ENCODE measurements at places on chromosomes 13 and 19.
A peak's percentile ranks its signal among the peaks of the same experiment; 100 is the strongest.

DNA sequence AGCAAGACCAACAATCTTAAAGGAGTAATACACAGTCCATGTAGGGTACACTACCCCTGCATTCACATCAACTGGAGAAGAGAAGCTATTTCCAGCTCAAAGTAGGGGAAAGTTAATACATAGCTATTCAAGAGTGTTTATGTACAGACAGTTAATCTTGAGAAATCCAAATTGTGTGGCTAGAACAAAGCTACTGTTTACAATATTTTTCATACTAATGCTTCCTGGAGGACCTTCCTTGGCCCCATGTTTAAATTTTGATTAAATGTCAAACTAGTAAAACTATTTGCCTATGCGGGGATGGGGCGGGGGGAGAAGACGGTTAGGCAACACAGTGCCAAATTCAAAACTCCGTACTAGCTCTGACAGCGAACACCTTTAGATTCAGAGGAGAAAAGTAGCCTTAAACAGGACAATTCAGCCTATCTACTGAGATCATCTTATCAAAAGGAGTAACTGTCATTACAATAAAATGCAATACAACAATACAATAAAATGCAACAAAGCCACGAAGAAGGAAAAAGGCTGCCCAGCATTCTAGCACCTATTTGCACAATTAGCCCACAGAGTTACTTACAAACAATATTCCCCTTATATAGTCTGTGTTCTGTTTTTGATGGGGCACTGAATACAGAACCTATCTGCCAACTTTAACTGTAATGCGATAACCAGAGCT is 29.1 kb downstream of the BRD4 start:
- no peak for DNase-seq

- DNase-seq = no peak
Observed at GRCh38 chr13:30742901-30743300, 7.6 kb downstream of the ALOX5AP start.

DNA sequence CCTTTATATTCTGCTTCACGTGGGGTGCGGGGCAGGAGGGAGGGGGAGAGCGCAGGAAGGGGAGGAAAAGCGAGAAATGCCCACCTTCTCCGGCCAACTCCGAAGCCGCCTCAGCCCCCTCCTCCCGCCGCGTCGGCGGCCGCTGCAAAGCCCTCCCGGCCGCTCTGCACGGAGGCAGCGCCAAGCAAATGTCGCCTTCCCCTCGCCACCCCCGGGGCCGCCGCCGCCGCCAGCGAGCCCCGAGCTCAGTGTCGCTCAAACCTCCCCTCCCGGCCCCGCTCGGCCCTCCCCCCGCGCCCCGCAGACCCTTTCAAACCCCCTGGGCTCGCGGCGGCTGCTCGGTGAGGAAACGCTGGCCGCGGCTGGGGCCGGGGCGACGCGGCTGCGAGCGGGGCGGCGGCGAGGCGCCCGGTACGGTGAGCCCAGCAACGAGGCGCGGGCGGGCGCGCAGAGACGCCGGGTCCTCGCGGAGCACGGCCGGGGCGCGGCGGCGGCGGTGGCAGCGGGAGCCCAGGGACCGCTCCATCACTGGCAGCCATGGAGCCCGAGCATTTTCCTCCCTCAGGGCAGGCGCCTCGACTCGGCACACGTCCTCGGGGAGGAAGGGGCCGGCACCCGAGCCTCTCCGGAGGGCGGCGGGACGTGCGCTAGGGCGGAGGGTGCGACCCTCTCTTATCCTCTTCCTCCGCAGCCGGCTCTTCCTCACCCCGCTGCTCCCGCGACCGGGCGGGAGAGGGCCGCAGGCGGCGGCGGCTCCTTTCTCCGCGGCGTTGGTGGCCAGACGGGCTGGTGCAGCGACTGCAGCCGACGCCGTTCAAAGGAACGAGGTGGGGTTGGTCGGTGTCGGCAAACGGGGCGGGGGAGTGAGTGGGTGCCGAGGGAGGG is 463 bp upstream of the TSC22D1 start:
- DNase-seq = peak; percentile 52

DNA sequence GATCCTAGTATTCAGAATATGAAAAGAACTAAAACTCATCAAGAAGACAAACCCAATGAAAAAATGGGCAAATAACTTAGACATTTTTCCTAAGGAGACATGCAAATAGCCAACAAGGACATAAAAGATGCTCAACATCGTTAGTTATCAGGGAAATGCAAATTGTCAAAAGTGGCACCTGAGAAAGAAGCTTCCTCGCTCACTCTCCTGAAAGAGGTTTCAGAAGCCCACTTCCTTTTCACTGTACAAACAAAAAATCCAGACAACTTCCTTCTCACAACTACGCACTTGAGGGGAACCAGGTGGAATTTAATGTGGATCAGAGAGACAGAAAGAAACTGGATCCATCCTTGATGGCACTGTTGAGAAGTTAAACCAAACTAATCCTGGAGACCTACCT is 41.5 kb downstream of the KLF12 start:
- DNase-seq = no peak

- peak; percentile 71 for DNase-seq
Observed at GRCh38 chr13:27425918-27426630, 1.7 kb downstream of the GTF3A start.

DNA sequence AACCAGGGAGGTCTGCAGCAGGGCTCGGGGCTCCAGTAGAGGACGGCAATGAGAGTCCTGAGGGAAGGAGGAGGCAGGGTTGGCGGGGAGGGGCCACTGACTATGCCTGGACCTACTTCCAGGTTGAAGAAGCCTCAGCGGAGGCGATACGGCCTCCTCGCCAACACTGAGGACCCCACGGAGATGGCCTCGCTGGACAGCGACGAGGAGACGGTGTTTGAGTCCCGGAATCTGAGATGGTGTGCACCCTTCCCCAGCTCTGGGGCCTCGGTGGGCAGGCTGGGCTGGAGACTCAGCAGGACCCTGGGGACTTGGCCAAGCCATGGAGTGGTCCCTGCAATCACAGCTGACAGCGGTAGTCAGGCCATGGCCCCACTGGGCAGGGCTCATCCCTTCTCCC is 1.7 kb downstream of the FAM174C start:
- DNase-seq = no peak

- no peak for DNase-seq
Observed at GRCh38 chr13:54647275-54647674, 1618.7 kb downstream of the OLFM4 start.

DNA sequence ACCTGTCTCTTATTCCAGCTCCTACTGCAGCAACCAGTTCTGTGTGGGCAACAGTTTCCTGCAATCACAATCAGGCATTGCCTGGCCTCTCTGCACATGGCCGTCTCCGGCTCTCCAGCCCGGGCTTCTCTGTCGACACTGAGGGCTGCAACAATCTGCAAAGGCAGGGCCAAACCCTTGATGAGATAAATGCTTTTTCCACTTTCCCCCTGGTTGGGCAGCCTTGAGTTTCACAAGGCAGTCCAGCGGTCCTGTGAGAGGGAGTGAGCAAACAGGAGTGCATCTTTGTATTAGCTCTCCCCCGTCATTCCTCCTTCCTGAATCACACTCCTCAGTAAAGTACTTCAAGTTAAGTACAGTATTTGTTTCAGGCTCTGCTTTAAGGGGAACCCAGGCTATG is 40.7 kb upstream of the VWA8 start:
- DNase-seq = no peak

- no peak for DNase-seq
Observed at GRCh38 chr13:21053231-21053630, 8.2 kb downstream of the LATS2 start.

DNA sequence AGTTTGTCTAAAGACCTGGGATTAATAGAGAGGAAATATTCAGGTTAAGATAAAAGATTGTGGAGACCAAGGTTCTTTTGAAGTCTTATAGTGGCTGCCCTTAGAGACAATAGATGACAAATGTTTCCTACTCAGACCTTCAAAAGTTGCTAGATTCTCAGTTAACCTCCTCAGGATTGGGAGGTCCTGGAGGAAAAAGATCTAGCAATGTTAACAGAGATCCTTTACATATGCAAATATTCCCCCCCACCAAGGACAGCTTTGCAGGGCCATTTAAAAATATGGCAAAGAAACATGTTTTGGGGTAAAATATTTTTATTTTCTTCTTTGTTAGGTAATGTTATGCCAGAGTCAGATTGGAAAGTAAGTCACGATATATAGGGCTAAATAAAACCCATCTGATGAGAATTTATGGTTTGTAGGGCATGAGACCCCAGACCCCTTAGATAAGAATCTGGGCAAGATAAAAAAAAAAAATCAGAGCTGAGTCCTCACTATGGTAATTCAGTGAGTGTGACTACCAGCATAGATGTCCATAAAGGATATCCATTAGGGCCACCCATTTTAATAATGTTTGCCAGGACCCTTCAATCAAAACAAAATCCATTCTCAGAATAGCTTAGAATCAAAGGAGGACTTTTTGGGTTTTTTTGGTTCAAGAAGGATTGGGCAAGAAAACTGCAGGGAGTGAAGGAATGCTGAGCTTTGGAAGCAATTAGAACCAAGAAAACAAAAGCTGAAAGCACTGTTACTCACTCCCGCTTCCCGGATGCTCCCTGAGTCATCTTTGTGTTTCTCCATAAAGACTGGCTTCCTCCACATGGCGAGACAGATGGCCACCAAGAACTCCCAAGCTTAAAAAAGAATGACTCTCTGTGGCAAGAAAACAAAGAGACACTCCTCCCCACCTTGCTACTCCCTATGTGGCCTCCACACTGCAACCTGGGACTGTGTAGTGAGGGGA is 28.2 kb downstream of the VSTM1 start:
- DNase-seq = no peak

DNA sequence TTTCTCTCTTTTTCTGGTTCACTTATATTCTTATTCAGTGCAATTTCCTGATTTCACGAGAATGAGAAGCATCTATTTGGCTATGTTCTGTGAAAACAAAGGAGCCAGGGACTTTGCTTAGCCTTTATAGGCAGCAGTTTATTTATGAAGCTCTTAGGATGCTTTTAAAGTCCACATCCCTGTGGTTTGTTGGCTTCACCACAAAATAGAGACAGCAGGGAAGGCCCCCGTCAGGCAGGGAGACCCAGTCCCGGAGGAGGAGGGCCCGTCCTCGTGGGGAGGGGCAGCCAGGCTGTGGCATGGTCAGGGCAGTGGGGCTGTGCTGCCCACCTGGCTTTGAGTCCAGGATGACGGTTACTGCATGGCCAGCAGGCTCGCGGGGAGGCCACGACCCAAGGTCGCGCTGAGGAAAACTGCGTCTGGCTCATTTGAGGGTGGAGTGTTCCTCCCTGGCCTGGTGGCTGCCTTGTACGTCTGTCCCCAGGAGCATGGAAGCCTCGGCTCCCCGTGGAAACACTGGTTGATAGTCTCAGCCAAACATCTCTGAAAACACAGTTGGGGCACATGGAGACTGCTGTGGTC is 92.7 kb downstream of the ATP11A start:
- DNase-seq = no peak

DNA sequence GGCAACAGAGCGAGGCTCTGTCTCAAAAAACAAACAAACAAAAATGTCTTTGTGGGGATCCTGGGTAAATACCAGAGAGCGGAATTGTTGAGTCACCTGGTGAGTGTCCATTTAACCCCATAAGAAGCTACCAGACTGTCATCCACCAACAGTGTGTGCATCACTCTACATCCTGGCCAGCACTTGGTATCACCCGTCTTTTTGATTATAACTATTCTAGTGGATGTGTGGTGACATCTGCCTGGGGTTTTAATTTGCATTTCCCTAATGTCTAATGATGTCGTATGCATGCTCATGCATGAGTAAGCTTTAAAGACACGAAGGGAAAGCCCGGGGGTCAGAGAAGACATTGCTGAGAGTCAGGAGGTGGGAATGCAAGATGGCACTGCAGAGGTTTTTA is 126.7 kb upstream of the MRI1 start:
- DNase-seq = no peak

GRCh38 chr13:59834801-59835200 is 328.9 kb downstream of the DIAPH3 start:
- no peak for DNase-seq

GRCh38 chr19:31096935-31097545 is 252.2 kb downstream of the TSHZ3 start:
- no peak for DNase-seq

Data from activated naive CD8-positive, alpha-beta T cell treated with anti-CD3 and anti-CD28 coated beads for 36 hours (primary cell).